ENCODE measurements at places on chromosomes 7 and 10.
A peak's percentile ranks its signal among the peaks of the same experiment; 100 is the strongest.

- H3K36me3 ChIP-seq = no peaks in the 10 kb centered on the region
- no peak for DNase-seq
- no peak overlapping the region for H3K4me3 ChIP-seq
Observed at GRCh38 chr7:28793381-28794085, 164.6 kb downstream of the TRIL start.

DNA sequence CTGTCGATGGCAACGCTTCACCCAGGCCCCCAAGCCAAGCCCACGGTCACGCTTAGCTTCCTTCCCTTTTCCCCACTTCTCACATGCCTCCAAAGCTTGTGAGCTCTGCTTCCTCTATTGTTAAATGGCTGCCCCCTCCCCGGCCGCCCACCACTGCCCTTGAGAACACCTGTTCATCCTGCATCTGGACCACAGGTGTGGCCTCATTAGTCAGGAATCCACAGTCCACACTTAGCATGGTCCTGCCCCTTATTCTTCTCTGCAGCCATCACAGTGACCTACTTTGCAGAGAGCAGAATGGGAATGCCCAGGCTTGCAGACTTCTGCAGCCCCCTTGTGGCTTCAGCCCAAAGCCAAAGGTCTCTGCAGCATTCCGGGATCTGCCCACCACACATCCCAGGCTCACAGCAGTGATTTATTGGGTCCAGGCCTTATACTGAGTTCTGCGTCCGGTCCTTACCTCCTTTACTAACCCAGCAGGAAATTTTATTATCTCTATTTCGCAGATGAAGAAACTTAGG is 66.9 kb downstream of the PTPRE start:
- no peaks in the 10 kb centered on the region for H3K4me1 ChIP-seq
- no peak overlapping the region for H3K4me3 ChIP-seq
- H3K36me3 ChIP-seq = no peaks in the 10 kb centered on the region
- peak; percentile 52 for DNase-seq
- peaks cover 6% of the 10 kb centered on the region for H3K27me3 ChIP-seq

DNA sequence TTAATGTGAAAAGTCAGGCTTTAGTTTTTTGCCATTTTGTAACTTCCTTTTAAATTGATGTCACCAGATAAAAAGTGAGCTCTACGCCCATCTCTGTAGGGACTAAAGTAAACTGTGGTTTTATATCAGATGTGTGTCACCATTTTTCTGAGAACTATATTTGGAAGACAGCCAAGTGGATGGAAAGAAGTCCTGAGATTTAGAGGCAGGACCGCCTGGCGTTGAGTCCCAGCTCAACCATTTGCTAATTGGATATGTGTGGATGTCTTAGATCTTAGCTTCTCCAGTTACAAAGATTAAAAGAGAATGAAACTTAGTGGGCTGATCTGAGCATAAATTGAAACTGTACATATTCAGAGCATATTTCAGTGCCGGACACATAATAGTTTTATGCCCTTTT is 691.6 kb upstream of the CELF2 start:
- no peak overlapping the region for H3K4me3 ChIP-seq
- H3K27ac ChIP-seq = no peak overlapping the region
- no peaks in the 10 kb centered on the region for H3K36me3 ChIP-seq
- no peaks in the 10 kb centered on the region for H3K27me3 ChIP-seq
- peaks cover 5% of the 10 kb centered on the region for H3K4me1 ChIP-seq
- DNase-seq = no peak

DNA sequence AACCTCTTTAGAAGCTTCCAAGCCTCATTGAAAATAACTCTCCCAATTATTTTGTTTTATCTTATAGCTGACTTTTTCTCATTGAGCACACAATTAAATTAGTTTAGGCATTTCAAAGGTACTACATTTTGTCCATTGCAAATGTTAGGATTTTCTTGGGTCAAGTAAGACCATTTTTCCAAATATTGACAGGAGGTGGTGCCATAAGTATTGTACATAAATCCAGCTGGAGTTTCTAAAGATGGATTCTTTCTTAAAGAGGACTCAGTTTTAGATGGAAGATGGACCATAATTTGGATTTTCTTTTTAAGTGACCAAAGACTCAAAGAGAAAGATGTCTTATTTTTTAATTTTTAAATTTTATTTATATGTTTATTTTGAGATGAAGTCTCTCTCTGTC is 12.3 kb upstream of the OPN4 start:
- DNase-seq = no peak
- no peak overlapping the region for H3K27ac ChIP-seq
- H3K4me1 ChIP-seq = no peaks in the 10 kb centered on the region
- H3K4me3 ChIP-seq = no peak overlapping the region
- H3K36me3 ChIP-seq = no peaks in the 10 kb centered on the region
- H3K27me3 ChIP-seq = no peaks in the 10 kb centered on the region

- H3K27ac ChIP-seq = no peak overlapping the region
- no peak overlapping the region for H3K4me3 ChIP-seq
- DNase-seq = no peak
- no peaks in the 10 kb centered on the region for H3K36me3 ChIP-seq
- H3K4me1 ChIP-seq = peaks cover 22% of the 10 kb centered on the region
Observed at GRCh38 chr10:97079448-97079847, 106.3 kb downstream of the SLIT1 start.

DNA sequence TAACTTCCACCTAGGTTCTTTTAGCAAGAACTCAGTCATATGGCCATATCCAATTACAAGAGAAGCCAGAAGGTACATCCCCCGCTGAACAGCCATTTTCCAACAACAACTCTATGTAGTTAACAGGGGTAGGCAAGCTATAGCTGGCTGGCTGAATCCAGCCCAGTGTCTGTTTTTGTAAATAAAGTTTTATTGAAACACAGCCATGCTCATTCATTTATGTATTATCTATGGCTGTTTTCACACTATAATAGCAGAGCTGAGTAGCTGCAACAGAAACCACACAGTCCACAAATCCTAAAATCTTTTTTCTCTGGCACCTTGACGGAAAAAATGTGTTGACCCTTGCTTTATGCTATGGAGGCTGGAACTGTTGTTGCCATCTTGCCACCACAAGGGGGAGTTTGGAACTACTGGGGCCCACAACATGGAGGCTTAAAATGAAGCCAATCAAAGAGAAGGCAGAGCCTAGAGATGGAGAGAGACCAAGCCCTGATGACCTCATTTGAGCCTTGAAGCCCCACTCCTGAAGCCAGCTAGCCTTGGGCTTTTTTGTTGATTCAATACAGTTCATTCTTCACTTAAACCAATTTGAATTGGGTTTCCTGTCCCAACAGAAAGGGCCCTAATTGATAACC is 33.3 kb upstream of the XPNPEP1 start:
- no peak overlapping the region for H3K4me3 ChIP-seq
- peaks cover 10% of the 10 kb centered on the region for H3K4me1 ChIP-seq
- H3K36me3 ChIP-seq = no peaks in the 10 kb centered on the region
- peak; percentile 55 for DNase-seq
- no peaks in the 10 kb centered on the region for H3K27me3 ChIP-seq

GRCh38 chr10:24971374-24971773 is 19.0 kb upstream of the PRTFDC1 start:
- H3K4me1 ChIP-seq = peaks cover 7% of the 10 kb centered on the region
- no peak for DNase-seq
- no peaks in the 10 kb centered on the region for H3K27me3 ChIP-seq
- no peak overlapping the region for H3K27ac ChIP-seq
- no peaks in the 10 kb centered on the region for H3K36me3 ChIP-seq
- H3K4me3 ChIP-seq = no peak overlapping the region

DNA sequence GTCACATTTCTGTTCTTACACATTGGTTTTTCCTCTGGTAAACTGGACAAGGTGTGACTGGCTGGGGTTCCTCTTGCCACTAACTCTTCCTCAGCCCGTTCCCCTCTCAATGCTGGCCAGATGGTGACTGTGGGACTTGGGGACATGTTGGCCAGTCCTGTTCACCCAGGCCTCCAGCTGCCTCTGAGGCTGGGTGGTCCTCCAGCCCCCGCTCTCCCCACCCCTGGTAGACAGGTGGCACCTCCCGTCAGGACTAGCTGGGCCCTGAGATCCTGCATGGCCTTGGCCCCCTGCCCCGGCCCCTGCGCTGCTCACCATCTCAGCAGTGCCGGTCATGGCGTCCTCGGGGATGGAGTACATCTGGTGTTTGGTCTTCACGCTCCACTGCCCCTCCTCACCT is 10.8 kb upstream of the MYL7 start:
- peaks cover 4% of the 10 kb centered on the region for H3K27me3 ChIP-seq
- H3K4me3 ChIP-seq = no peak overlapping the region
- H3K27ac ChIP-seq = no peak overlapping the region
- peaks cover 11% of the 10 kb centered on the region for H3K4me1 ChIP-seq
- no peaks in the 10 kb centered on the region for H3K36me3 ChIP-seq

DNA sequence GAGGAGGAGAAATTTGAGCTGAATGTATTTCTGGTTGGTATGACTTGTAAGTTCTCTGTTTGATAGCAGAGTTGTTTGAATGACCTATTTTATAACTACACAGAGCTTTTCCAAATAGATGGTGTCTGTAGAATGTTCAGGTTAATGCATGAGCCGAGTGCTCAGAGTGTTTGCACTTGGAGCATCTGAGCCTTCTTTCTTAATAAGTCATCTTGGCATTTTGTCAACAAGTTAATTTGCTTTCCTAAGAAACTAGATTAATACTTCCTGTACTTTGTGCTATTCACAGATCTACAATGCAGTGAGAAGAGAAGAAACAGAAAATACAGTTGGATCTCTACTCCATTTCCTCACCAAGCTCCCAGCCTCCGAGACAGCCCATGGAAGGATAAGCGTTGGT is 138.2 kb downstream of the PLCE1 start:
- H3K36me3 ChIP-seq = no peaks in the 10 kb centered on the region
- DNase-seq = no peak
- H3K27me3 ChIP-seq = no peaks in the 10 kb centered on the region
- no peaks in the 10 kb centered on the region for H3K4me1 ChIP-seq
- H3K4me3 ChIP-seq = no peak overlapping the region

- no peak for DNase-seq
- H3K4me3 ChIP-seq = no peak overlapping the region
- no peak overlapping the region for H3K27ac ChIP-seq
- no peaks in the 10 kb centered on the region for H3K27me3 ChIP-seq
- H3K4me1 ChIP-seq = no peaks in the 10 kb centered on the region
- H3K36me3 ChIP-seq = peaks cover 3% of the 10 kb centered on the region
Observed at GRCh38 chr10:99123851-99124250, 111.8 kb downstream of the HPSE2 start.

GRCh38 chr7:48466713-48467112 is 295.5 kb downstream of the ABCA13 start:
- H3K36me3 ChIP-seq = no peaks in the 10 kb centered on the region
- no peak overlapping the region for H3K4me3 ChIP-seq
- H3K27ac ChIP-seq = no peak overlapping the region
- DNase-seq = peak; percentile 71
- peaks cover 29% of the 10 kb centered on the region for H3K4me1 ChIP-seq

- no peak for DNase-seq
- no peak overlapping the region for H3K27ac ChIP-seq
- no peak overlapping the region for H3K4me3 ChIP-seq
- H3K4me1 ChIP-seq = no peaks in the 10 kb centered on the region
Observed at GRCh38 chr10:57890691-57891090, 377.0 kb downstream of the IPMK start.

DNA sequence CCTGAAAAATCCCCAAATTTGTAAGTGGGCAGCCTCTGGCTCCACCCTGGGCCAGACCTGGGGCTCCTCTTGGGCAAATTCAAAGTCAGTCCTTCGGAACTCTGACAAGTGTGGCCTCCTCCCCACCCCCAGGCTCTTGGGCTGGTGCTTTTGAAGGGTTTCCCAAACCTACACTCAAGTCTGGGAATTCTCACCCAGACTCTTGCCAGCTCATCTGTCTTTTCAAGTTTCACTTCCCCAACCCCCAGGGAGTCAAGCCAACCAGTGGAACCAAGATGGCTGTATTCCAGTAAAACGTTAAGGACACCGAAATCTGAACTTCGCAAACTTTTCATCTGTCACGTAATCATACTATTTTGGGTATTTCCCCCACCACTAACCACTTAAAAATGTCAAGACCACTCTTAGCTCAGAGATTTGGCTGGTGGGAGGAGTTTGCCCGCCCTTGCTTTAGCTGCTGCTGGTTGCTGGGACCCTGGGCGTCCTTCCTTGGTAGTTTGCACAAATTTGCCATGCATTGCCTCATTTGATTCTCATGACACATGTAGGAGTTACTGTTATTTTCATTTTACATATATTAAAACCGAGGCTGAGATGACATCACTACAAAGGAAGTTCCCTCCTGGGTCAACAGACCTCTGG is 1.7 kb upstream of the MYO1G start:
- H3K27ac ChIP-seq = no peak overlapping the region
- H3K36me3 ChIP-seq = peaks cover 7% of the 10 kb centered on the region
- no peak overlapping the region for H3K4me3 ChIP-seq
- peaks cover 15% of the 10 kb centered on the region for H3K4me1 ChIP-seq

DNA sequence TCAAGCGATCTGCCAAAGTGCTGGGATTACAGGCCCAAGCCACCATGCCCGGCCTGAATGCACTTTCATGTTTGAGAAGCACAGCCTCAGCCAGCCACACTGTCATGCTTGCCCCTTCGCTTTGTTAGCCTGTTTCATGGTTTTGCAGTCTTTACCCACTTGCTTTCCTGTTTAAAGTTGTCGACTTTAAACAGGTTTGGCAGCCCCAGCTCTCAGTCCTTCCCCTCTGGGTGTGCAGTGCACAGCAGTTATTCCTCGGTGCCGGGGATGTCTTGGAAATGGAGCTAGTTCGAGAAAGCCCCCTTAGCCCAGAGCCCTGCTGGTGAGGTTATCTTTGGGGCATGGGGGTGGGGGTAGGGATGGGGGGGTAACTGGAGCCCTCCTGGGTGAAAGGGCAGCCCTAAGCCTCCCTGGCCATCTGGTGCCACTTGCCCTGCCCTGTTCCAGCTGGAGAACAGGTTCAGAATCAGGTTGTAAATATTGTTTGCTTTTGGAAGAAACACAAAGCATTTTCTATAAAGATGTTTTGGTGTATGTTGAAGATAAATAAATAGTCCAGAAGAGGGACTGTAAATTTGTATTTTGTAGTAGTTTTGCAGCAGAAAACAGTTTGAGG is 14.8 kb downstream of the TSPAN14 start:
- no peaks in the 10 kb centered on the region for H3K27me3 ChIP-seq
- no peak overlapping the region for H3K27ac ChIP-seq
- peaks cover 60% of the 10 kb centered on the region for H3K4me1 ChIP-seq
- no peak for DNase-seq
- H3K4me3 ChIP-seq = no peak overlapping the region

GRCh38 chr7:30563326-30563942 is 31.2 kb upstream of the GARS1 start:
- no peak for DNase-seq
- no peak overlapping the region for H3K4me3 ChIP-seq
- no peaks in the 10 kb centered on the region for H3K36me3 ChIP-seq
- H3K4me1 ChIP-seq = peaks cover 27% of the 10 kb centered on the region

DNA sequence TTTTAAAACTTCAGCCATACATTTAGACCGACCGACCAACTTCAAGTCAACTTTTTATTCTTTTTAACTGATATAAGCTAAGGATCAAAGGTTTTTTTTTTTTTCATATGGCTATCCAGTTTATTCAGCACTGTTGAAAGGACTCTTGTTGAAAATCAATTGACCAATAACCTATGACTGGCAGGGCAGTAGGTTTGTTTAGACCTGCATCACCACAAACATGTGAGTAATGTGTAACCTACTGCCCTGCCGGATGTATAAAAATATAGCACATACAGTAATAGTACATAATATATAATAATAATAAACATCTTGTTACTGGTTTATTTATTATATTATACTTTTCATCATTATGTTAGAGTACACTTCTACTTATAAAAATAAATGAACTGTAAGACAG is 434.6 kb upstream of the SEMA3A start:
- no peak overlapping the region for H3K4me3 ChIP-seq
- no peaks in the 10 kb centered on the region for H3K36me3 ChIP-seq
- DNase-seq = no peak
- no peak overlapping the region for H3K27ac ChIP-seq

- H3K36me3 ChIP-seq = no peaks in the 10 kb centered on the region
- DNase-seq = no peak
- H3K4me3 ChIP-seq = no peak overlapping the region
- H3K27ac ChIP-seq = no peak overlapping the region
Observed at GRCh38 chr7:112361154-112361553, 89.1 kb upstream of the IFRD1 start.
